ENCODE measurements at places on chromosomes 4 and X. TPM values are rescaled to one million over a fixed set of nuclear protein-coding genes. Genes with fewer than 3 reads are reported as not detected.

- no peak for DNase-seq
Measured at GRCh38 chr4:80263541-80264351, 2.7 kb upstream of the FGF5 start.

- no peak for DNase-seq
Measured at GRCh38 chrX:115560211-115560977, 580 bp upstream of the PLS3 start.

DNA sequence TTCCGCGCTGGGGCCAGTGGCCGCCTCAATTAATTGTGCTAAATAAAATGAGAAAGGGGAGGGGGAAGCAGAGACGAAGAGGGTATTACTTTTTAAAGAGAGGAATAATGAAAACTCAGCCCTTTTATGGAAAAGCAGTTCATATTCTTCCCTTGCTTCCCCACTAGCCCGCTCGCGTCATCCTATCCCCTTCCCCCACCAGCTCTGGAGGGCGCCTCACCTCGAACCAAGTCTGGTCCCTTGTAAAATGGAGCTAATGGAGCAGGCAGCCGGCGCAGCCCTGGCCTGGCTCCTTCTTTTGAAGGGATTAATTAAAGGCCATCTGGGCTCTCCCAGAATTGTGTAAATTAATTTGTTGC is 511 bp upstream of the NKX6-1 start:
- no peak for DNase-seq

- DNase-seq, result no peak
Measured at GRCh38 chrX:7170898-7171297, 22.9 kb upstream of the PUDP start.

The CENPVL2 gene
- not detected for total RNA-seq

- DNase-seq, result no peak
Measured at GRCh38 chr4:39305912-39306677, 60.1 kb downstream of the RFC1 start.

All from right atrium auricular region (tissue), 2 donors.